WTC11 (cell line): ENCODE measurements at places on chromosomes 6 and 20.

GRCh38 chr6:163828038-163828795 lies 413.7 kb downstream of the QKI start:
- DNase-seq: no peak

GRCh38 chr6:15927531-15928225 lies 201.2 kb upstream of the MYLIP start:
- no peak for DNase-seq

DNA sequence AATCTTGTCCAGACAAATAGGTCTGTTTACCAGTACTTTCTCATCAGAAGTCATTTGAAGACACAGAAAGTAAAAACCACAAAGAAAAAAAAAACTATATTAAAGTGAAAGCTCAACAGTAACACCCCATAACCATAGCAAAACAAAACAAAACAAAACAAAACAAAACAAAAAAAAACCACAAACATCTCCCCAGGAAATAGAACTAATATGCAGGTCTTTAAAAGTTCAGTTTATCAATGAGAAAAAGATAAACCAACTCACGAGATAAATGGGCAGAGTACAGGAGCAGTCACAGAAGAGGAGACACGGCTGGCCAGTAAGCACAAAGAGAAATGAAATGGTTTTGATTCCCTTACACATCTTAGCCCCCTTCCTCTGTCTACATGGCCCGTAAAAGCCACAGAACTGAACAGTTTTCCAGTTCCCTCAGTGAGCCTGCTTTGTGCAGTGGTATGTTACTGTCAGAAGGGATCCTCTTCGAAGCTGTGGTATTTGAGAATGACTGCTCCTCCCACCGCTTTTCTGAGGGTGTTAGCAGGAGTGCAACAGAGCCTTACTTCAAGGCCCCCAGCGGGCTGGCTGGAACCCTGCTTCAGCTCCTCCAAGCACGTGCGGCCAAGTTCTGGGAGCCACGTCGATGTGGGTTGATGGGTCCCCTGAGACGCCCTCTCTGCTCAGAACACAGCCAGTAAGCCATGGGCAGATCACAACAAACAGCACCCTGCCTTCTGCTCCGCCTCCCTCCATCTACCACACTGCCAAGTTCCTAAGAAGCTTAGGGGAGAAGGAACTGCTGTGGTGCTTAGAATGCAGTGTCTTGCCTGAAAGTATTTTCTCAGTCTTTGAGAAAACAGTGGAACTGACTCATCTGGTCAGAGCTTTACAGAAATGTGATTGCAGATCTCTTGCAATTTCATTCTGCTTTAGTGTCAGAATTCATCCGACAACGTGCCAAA lies 14.0 kb downstream of the UST start:
- DNase-seq: peak; percentile 41

DNA sequence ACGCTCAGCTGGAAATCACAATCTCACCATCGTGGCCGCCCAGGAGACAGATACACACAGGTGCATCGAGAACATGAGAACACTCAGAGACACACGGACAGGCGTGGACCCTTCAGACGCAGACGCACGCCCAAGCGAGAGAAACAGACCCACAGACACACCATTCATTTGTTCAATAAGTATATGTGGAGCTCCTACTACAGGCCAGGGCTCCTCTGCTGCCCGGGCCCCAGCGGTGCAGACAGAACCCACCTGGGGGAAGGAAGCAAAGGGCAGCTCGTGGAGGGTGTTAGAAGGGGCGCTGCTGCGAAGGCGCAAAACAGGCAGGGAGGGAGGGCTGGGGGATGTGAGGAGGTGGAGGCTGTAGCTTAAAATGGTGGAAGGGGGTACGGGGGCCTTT lies 39.2 kb downstream of the SRC start:
- DNase-seq: no peak

- DNase-seq: no peak
Observed at GRCh38 chr6:158255275-158255988, 56.8 kb upstream of the TULP4 start.
